ENCODE measurements at places on chromosomes 13 and 19. TPM values are rescaled to one million over a fixed set of nuclear protein-coding genes. Genes with fewer than 3 reads are reported as not detected.

DNA sequence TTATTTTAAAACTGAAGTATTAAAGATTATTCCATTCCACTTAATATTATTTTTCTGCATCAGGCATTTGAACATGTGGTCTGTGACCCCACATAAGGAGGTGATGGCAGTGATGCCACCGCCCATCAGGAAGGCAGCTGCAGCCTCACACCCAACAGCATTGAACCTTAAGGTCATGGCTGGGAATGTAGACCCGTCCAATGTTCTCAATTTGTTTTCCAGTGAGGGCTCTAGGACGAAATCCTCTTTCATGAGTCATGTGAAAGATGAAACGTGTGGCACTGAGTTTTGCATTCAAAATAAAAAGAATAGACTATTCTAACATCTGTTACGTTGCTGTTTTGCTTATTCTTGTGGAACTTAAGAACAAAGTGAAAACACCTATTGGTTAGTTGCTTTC lies 74.5 kb upstream of the ANKRD10 start:
- DNase-seq: no peak

DNA sequence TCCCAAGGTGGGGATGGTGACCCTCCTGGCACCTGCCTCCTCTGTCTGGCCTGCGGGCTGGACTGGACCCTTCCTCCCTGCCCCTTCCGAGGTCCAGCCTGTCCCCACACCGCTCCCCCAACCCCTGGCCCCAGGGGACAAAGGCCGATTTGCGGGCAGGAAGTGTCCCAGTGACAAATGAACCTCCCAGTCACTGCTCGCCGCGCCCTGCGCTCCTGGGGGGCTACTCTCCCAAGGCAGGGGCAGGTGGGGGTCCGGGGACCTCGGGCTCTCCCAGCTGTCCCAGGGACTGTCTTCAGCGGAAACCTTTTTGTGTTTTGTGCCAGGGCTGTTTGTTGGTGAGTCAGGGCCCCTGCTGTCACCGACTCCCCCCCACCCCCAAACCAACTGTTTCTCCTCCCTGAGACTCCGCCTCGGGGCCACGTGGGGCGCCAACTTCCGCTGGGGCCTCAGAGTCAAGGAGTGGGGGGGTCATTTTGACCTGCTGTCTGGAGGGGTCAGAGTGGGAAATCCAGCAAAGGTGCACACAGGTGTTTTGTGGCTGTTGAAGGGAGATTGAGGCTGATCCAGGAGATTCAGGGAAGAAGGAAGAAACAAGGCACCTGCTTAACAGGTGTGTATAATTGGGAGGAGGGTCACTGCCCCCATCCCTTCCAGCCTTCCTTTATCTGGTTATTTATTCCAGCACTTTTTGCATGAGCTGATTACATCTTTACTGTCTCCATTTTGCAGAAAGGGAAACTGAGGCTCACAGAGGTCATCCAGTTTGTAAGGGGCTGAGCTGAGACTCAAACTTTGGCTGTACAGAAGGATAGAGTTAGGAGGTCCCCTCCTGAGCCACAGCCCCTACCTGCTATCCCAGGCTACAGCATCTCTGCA lies 831 bp downstream of the PGPEP1 start:
- DNase-seq: peak; percentile 88

DNA sequence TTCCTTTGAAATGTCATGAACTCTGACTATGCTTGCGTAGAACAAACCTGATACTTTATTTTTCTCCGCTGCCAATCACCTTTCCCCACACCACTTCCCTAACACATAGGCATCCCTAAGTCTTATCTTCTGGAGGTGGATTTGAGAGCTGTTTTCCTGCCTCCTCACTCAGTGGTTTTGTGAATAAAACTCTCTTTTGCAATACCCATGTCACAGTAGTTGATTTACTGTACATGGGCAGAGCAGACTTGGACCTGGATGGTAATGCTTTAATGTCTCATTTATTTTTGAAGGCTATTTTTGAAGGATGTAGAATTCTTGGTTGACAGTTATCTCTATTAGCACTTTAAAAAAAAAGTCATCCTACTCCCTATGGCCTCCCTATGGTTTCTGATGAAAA lies 881.8 kb downstream of the SLITRK5 start:
- no peak for DNase-seq

The ACP7 gene
- total RNA-seq: not detected

GRCh38 chr19:43711751-43712355 lies 4.0 kb upstream of the IRGC start:
- DNase-seq: no peak

The KL gene
- total RNA-seq: 2.1 TPM

- no peak for DNase-seq
Measured at GRCh38 chr19:50792272-50793250, 2.3 kb downstream of the ACP4 start.

All from posterior vena cava (tissue), 2 donors.